Stimulated activated CD4-positive, alpha-beta T cell treated with anti-CD3 and anti-CD28 coated beads, TNF-alpha, amount 100 ng/mL, for 4 hours (primary cell): ENCODE measurements at places on chromosomes 1 and 21.

DNA sequence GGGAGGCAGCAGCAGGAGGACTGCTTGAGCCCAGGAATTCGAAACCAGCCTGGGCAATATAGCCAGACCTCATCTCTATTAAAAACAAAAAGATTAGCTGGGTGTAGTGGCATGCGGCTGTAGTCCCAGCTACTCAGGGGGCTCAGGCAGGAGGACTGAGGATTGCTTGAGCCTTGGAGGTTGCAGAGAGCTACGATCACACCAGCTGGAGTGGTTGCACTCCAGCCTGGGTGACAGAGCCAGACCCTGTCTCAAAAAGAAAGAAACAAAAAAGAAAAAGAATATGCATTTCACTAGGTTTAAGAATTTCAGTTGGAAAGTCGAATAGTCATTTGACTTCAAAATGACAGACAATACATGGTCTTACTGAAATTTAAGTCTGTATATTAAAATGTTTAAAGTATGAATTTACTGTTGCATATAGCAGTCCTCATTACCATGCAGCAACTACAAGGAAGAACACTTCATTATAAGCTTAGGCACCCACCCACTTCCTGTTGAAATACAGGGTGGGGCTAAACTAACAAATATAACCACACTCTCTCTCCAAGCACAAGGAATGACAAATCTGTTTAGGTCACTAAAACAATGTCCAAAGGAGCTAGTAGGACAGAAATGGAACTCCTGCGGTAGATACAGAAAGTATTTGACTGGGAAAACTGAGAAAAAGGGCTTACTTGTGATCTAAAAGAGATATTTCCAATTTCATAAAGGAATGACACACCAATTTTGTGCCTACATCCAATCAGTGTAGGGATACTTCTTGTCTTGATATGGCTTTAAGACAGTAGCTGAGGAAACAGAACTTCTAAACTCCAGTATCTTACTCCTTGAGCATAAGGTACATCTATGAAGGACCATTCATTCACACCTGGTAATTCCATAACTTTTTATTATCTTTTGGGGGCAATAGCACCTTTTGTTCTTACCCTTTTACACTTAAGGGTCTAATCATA is 44.1 kb downstream of the GPR3 start:
- no peak for DNase-seq

DNA sequence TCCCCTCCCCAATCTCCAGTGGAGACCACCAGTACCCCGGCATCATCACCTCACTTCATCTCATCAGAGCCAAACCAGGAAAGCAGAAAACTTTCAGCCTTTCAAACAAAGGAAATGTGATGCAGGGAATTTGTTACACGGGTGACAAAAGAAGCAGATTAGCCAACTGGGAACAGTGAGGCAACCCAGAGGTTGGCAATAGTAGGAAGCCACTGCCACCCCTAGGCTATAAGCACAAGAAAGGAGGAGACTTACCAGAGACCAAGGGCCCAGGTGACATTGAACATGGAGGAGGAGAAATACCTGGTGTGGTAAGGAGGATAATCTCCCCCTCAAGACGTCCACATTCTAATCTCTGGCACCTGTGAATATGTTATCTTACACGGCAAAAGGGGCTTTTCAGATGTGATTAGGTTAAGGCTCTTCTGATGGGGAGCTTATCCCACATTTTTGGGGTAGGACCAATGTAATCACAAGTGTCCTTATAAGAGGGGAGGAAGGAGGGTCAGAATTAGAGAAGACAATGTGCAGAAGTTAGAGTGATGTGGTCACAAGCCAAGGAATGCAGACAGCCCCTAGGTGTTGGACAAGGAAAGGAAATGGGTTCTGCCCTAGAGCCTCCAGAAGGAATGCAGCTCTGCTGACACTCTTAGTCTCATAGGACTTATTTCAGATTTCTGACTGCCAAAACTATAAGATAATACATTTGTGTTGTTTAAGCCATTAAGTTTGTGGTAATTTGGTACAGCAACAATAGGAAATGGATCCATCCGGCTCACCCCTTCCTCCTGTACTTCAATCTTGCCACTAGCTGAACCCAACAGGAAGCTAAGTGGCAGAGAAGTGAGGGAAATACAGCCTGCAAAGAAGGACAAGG is 83.6 kb upstream of the VAV3 start:
- DNase-seq: no peak

- no peak for DNase-seq
Measured at GRCh38 chr1:111948209-111949171, 41.0 kb downstream of the KCND3 start.

GRCh38 chr1:15956150-15956549 is 19.8 kb downstream of the ZBTB17 start:
- DNase-seq: no peak

- DNase-seq: no peak
Measured at GRCh38 chr1:164477343-164477742, 81.6 kb upstream of the PBX1 start.

GRCh38 chr1:206102292-206102936 is 14.8 kb downstream of the AVPR1B start:
- no peak for DNase-seq
